ENCODE measurements at places on chromosomes 1 and 21. TPM values are rescaled to one million over a fixed set of nuclear protein-coding genes. Genes with fewer than 3 reads are reported as not detected.

Gene PLA2G5
- not detected for polyA plus RNA-seq

DNA sequence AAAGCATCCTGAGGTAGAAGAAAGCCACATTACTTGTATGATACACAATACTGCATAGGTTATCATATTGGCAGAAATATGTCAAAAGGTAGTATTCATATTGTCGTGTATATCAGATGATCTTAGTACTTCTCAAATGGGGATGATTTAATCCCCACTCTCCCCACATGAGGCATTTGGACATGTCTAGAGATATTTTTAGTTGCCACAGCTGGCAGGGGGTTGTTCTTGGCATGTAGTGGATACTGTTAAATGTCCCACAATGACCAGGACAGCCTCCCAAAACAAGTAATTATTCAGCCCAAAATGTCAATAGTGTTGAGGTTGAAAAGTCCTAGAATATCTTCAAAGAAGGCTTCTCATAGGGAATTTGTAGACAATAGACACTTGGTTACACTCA, 162.8 kb downstream of the NEGR1 start:
- no peak for DNase-seq

- no peak for DNase-seq
Observed at GRCh38 chr1:232477728-232478127, 152.2 kb downstream of the SIPA1L2 start.

- no peak for DNase-seq
Observed at GRCh38 chr1:241462391-241462790, 57.2 kb downstream of the FH start.

- no peak for DNase-seq
Observed at GRCh38 chr1:59186656-59187055, 110.2 kb upstream of the FGGY start.

Gene OR2T5
- not detected for polyA plus RNA-seq

DNA sequence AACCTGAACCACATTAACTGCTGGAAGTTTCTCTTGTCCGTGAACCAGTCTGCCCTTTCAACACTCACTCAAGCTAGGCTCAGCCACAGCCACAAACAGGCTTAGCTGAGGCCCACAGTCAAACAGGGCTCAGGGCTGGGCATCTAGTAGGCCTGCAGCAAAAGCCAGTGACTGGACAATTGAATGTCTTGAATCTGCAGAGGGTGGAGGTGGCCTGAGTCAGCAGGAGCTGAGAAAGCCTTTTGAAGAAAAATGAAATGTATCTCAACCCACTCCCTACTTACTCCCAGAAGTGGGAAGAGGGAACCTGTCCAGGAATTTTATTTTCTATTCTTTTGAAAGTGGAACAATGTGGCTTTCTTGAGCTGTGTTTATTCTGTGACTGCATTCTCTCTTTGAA, 95.4 kb downstream of the PTPRU start:
- DNase-seq: no peak

DNA sequence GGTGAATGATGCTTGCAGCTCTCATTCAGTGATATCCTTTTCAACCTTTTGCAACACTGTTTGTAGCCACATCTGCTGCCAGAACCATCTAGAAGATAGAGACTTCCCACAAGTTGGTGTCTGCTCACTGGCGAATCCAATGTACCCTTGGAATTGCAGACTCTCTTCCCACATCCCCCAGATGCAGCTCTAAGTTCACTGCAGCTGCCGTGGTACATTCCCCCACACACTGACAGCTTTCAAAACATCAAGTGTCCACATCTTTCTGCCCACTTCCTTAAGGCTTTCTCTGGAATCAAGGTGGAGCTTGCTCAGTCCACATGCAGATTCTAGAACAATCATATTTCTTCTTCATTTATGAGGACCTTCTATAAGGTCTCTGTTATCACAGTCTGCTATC, 99.2 kb downstream of the PLPPR4 start:
- DNase-seq: no peak

GRCh38 chr1:178941261-178941689, 70.4 kb upstream of the ANGPTL1 start:
- DNase-seq: no peak

- no peak for DNase-seq
Observed at GRCh38 chr21:45409466-45410150, 4.6 kb downstream of the COL18A1 start.

- no peak for DNase-seq
Observed at GRCh38 chr1:247701338-247701737, 15.1 kb downstream of the OR6F1 start.

GRCh38 chr1:73576083-73576482, 621.9 kb downstream of the LRRIQ3 start:
- no peak for DNase-seq

Gene KRTAP13-3
- not detected for polyA plus RNA-seq

- DNase-seq: peak; percentile 14
Observed at GRCh38 chr1:66563094-66563800, 29.3 kb downstream of the SGIP1 start.

DNA sequence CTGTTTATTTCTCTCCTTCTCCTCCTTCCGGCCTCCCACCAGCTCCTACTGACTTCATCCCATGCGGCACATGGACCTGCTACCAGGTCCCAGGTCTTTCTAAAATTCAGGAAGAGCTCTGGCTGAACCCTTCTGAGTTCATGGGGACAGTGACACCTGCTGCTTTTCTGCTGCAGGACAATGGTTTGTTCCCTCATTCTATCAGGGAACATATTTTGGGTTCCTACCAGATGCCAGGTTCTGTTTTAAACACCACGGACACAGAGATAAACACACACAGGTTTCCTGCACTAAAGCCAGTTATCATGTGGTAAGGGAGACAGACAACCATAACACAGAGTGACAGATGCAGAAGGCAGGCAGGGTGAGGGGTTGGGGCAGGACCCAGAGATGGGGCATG, 114.0 kb upstream of the RAB4A start:
- DNase-seq: peak; percentile 33

Gene SLC39A1
- 95.6 TPM for polyA plus RNA-seq

DNA sequence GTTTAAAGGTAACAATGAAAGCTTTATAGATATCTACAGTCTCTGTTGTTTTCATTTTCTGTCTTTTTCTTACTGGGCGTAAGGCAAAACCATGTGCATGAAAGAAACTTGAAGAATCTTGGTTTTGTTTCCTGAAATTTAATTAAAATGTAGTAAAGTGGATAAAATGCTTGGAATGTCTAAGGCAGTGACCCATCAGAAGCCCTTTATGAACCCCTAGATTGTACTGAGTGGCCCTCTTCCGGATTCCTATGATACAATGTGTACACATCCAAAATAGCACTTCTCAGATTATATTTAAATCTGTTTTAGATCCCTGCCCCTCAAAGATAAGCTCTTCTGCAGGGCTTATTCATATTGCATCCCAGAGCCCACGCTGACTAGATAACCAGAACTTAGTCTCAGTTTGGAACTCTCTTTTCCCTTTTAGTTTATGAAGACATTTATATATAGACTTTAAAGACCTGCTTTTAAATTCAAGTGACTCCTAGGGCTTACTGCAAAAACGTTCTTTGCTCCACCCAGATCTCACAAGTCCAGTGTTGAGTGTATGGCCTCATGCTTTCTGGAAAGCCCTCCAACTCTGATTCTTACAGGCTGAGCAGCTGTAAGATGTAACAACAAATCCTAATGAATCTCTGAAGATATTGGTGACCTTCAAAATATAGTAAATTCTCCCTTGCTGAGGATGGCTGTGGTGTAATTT, 142.9 kb downstream of the LRRC7 start:
- no peak for DNase-seq

DNA sequence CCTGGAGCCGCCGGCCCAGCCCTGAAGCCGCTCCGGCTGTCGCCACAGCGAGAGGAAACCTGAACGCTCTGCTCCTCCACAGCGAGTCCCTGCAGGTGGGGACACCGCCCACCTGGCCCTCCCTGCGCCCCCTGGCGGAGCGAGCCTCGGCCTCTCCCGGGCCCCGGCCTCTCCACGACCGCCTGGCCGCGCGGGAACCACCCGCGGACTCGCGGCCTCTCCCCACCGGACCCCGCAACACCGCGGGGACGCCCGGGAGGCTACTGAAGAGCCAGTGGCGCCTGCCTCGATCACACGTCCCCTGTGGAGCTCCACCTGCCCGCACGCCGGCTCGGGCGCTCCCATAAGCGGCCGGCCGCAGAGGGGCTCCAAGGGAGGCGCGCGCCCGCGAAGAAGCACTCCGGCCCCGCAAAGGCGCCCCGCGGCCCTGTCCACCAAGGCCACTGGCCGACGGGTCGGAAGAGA, 109.6 kb downstream of the KCNN3 start:
- DNase-seq: peak; percentile 72

- no peak for DNase-seq
Observed at GRCh38 chr1:2510366-2511155, 15.8 kb downstream of the PANK4 start.

DNA sequence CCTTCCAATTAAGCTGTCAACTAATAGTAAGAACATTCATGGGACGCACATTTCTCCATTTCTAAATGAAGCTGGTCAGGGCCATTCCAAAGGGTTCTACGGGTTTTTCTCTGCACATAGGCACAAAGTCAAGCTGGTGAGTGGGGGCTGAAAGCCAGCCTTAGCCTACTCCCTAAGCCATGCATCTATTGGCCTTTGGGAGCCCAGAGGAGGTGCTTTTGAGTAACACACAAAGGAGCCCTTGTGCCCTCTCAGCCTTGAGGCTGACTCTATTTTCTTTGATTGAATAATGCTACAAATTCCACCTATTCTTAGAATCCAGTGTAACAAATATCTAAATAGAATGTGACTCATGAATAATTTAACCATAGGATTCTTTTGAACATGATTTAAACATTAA, 73.6 kb downstream of the RGS13 start:
- no peak for DNase-seq

Gene CAMK1G
- polyA plus RNA-seq: 0.03 TPM

Gene IGSF5
- polyA plus RNA-seq: not detected

Gene ZMYND12
- 0.57 TPM for polyA plus RNA-seq

Gene C1orf159
- 10.2 TPM for polyA plus RNA-seq

DNA sequence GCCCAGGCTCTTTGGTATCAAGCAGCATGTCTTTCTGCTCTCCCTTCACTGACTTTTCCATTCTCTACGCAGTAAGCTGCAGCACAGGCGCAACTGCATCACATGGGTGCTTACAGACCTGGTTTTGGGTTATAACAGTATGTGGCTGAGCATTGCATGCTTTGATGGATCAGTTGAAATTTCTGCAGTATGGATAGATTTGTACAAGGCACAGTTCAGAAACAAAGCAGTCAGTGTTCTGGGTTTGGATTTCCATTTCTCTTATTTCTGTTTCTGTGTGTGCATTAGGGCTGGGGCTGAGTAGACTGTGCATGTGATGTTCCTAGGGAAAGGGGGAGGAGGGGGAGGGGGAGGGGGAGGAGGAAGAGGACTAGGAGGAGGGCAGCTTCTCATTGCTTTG, 4.5 kb downstream of the FAM163A start:
- DNase-seq: no peak

- DNase-seq: no peak
Observed at GRCh38 chr1:32494196-32494595, 29.3 kb downstream of the ZBTB8B start.

Gene NES
- polyA plus RNA-seq: 2.1 TPM

GRCh38 chr1:51442198-51442597, 76.9 kb downstream of the EPS15 start:
- DNase-seq: no peak

Measured in A549 (cell line).